ENCODE measurements at places on chromosomes 6 and 20.

- DNase-seq: no peak
Measured at GRCh38 chr6:147170269-147170668, 33.9 kb upstream of the STXBP5 start.

- no peak for DNase-seq
Measured at GRCh38 chr6:42987533-42988451, 3.4 kb downstream of the PPP2R5D start.

- DNase-seq: no peak
Measured at GRCh38 chr6:92763680-92764079, 655.7 kb downstream of the EPHA7 start.

- no peak for DNase-seq
Measured at GRCh38 chr6:116557893-116558292, 4.3 kb downstream of the CALHM4 start.

- DNase-seq: no peak
Measured at GRCh38 chr6:13927203-13927602, 2.5 kb downstream of the RNF182 start.

DNA sequence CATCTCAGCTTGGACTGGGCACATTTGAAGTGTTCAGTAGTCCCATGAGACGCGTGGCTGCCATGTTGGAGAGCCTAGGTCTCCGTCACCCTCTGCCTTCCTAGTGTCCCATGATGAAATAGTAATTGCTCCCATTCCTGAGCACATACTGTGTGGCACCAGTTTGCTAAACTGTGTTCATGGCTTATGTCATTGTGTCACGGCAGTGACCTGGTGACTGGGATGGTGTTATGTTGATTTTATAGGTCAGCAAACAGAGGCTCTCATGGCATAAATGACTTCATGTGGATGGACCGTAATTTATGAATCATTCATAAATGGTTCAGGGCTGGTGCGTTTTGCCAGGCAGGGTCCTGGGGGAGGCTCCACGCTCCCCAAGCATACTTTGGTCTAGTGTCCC is 3.8 kb downstream of the BCAS4 start:
- no peak for DNase-seq
